HepG2 (cell line): ENCODE measurements at places on chromosomes 16 and 17. TPM values are rescaled to one million over a fixed set of nuclear protein-coding genes. Genes with fewer than 3 reads are reported as not detected.

DNA sequence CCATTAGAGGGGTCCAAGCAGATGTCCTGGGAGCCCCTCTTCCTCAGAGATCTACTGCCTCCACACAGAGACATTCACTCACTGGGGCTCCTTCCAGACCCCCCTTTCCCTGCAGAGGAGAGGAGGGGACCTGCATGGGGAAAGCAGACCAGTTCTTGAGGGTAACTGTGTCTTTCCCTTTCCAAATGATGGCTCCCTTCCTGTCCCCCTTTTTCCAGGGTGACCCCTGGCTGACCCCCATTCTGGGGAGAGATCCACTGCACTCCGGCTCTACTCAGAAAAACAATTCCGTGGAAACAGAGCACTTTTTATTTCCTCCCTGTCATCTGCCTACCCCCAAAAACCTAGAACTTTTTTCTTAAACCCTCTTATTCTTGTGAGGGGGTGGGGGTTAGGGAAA lies 6.4 kb downstream of the CACNA1G start:
- no peak for DNase-seq

DNA sequence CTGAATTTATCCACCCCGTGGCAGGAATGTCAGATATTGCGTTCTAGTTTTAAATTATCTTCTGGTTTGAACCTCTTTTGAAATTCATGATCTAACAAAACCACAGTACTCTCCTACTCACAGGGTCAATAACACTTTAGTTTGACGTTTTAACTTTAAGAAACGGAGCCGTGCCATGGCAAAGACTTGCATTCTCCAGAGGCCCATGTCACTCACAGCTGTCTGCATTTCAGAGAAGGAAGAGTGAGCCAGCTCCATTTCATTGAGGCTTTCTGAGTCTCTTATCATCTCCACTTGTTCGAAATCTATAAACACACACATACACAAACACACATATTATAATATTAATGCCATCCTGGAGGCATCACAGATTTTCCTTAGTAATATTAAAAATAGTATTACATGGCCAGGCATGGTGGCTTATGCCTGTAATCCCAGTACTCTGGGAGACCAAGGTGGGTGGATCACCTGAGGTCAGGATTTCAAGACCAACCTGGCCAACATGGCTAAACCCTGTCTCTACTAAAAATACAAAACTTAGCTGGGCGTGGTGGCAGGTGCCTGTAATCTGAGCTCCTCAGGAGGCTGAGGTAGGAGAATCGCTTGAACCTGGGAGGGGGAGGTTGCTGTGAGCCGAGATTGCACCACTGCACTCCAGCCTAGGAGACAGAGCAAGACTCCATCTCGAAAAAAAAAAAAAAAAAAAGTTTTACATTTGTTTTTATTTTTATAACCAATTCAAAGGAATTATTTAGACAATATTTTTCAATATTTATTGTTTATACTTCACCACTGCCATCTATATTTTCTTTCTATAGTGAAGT lies 35.6 kb downstream of the ABCA6 start:
- DNase-seq: no peak

DNA sequence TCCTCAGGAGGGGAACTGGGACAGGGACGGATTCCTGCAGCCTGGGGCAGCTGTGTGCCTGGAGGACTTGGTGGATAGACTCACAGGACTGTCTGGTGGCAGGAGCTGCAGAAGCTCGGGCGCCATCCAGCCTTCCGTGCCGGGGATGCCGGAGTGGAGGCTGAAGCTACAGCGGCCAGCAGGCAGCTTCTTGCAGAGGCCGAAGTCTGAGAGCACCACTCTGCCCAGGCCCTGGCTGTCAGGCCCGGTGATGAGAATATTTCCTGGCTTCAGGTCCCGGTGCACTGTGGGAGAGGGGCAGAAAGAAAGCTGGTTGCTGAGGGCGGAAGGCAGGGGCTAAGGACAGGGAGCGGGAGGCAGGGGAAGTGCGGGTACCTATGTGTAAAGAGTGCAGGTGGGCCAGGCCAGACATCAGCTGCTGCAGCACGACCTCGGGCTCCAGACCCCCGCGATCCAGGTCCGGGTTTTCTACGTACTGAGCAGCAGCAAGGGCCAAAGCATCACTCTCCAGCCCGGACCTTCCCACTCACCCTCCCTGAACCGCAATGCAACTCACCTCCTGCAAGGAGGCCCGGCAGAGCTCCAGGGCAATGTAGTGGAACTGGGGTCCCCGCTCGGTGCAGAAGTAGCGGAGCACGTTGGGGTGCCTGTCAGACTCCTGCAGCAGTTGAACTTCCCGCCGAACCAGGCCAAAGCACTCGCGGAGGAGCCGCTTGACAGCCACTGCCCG lies 16.1 kb downstream of the PLK1 start:
- DNase-seq: peak; percentile 49

DNA sequence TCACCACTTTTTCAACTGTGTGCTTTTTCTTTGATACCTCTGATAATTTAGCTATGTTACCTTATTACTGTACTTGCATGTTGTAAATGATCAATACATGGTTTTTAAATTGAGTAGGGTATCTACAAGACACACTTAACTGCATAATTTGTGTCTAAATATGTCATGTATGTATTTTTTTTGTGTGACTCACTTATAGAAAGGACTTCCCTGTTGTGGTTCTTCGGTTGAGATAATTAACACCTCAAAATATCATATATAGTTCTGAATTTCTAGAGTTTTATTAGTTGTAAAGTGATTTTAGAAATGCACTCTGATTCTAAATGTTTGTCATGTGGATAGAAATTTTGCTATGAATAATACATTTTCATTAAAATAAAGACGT lies 14.5 kb upstream of the KRT222 start:
- DNase-seq: no peak

GRCh38 chr16:3317315-3317999 lies 12.2 kb downstream of the ZNF75A start:
- DNase-seq: no peak

DNA sequence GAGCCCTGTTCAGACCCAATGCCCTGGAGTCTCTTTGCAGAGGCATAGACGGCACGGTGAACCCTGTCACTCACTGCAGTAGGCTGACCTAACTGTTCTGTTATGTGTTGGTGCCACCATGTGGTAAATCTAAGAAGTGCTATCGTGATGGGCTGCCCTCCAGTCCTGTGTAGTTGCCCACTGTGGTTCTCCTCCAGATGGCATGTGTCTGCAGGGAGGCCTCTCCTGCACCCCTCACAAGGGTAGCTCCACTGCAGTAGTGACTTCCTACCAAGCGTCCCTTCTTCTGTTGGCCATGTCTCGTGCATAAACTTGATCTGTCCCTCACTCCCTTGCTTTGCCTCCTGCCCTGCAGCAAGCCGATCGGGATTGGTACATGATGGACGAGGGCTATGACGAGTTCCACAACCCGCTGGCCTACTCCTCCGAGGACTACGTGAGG lies 5.8 kb downstream of the DHX38 start:
- DNase-seq: peak; percentile 81

DNA sequence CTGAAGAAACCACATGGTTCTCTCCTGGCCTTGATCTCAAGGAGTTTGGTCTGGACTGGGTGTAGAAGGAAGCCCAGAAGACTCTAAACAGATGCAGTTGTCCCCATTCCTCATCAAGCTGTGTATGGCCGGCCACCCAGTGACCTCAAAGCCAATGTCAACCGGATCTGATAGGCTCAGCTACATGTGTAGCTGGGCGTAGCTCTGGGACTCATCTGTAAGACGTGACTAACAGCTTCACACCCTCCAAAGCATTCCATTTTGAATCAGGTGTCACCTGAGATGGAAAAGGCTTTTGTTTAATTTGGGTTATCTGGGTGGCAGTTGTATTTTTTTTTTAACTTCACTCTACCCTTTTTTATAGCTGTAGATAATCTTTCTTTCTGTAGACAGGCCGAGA lies 130.4 kb downstream of the ABCC12 start:
- DNase-seq: no peak

DNA sequence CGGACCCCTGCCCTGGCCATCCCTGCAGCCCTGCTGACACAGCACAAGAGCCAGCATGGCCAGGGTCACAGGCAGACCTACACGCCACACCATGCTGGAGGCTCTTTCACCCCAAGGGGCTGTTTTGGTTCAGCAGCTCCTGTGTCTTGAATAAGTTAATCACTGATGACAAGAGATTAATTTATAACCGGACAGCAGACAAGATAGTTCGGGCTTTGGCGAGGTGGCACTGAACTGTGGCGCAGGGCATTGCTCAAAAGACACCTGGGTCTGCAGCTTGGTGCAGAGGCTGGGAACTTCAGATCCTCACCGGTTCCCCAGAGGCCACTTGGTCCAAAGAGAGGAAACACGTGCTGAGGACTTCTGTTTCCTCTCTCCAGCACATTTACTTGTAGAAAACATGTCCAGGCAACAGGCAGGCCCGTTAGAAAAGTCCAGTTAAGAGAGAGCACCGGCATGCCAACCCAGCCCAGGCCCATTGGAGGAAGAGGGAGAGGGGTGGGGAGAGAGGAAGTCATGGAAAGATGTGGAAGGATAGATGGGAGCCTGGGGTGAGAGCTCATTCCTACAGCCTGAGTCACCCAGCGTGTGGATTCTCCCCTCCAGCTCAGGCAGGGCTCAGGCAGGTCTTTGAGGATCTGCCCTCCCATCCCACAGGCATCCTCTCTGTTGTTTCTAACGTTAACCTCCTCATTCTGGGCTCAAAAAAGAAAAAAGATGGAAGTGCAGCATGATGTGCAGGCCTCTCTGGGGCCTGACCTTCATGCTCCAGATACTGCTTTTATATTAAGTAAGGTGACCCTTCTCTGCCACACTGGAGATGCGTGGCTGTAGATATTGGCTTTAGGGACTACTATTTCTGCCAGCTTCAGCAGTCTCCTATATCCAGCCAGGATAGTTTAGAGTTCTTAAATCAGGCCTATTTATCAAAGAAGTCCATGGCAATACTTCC lies 80.0 kb upstream of the HNF1B start:
- DNase-seq: peak; percentile 62

- no peak for DNase-seq
Measured at GRCh38 chr17:28188841-28189263, 130.1 kb upstream of the TMEM97 start.

GRCh38 chr17:62597920-62598319 lies 29.6 kb upstream of the MRC2 start:
- no peak for DNase-seq

DNA sequence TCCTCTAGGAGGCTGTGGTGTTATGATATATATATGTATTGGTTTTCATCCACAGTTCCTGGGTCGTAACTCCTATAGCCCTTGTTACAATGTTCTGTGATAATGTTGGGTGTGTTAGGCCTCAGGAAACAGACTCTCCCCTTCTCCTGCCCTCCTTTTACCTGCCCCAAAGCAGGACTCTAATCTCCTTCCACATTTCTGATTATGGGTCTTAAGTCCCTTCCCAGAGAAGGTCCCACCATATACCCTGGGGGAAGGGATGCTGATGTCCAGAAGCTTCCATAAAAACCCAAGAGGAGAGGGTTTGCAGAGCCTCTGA lies 450 bp upstream of the C1QBP start:
- no peak for DNase-seq

- DNase-seq: no peak
Measured at GRCh38 chr16:88469615-88470395, 16.7 kb downstream of the ZFPM1 start.

GRCh38 chr17:8685381-8685780 lies 54.9 kb upstream of the MYH10 start:
- DNase-seq: no peak

GRCh38 chr16:81486540-81487061 lies 42.0 kb downstream of the CMIP start:
- no peak for DNase-seq

GRCh38 chr17:63529711-63530556 lies 6.8 kb downstream of the KCNH6 start:
- no peak for DNase-seq

DNA sequence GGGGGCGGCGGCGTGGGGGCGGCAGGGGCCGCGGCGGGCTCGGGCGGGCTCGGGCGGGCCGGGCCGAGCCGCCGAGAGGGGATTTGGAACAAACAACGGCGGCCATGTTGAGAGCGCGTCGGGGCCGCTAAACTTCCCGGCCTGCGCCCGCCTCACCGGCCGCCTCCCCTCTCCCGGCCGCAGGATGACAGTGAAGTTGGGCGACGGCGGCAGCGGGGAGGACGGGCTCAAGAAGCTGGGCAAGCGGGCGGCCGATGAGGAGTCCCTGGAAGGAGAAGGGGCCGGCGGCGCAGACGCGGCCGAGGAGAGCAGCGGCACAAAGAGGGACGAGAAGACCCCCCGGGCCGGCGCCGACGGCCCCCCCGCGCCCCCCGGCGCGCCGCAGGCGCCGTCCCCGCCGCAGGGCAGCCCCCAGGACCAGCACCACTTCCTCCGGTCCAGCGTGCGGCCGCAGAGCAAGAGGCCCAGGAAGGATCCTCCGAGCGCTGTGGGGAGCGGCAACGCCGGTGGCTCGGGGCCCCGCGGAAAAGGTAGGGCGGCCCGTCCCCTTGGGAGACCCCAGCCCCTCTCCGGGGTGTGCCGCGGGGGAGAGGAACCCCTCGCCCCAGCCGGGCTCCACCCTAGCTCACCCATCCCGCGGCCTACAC lies 2.4 kb downstream of the CRAMP1 start:
- no peak for DNase-seq

- DNase-seq: no peak
Measured at GRCh38 chr17:57870283-57870635, 20.4 kb upstream of the MRPS23 start.

GRCh38 chr17:17084941-17085340 lies 42.7 kb downstream of the MPRIP start:
- no peak for DNase-seq

GRCh38 chr17:56756536-56756935 lies 77.2 kb downstream of the C17orf67 start:
- peak; percentile 24 for DNase-seq

- DNase-seq: no peak
Measured at GRCh38 chr17:77346765-77347164, 206.0 kb downstream of the SEC14L1 start.

- no peak for DNase-seq
Measured at GRCh38 chr17:73759734-73760438, 115.6 kb upstream of the SDK2 start.

GRCh38 chr17:59093702-59094231 lies 12.9 kb downstream of the TRIM37 start:
- DNase-seq: peak; percentile 15

TLCD3B gene
- not detected in 2 replicates for total RNA-seq

ADGRG3 gene
- 1.0 and 2.7 TPM in 2 replicates for total RNA-seq

HOXB4 gene
- not detected in 2 replicates for total RNA-seq

CSH1 gene
- total RNA-seq: not detected in 2 replicates

MEOX1 gene
- not detected in 2 replicates for total RNA-seq

SPATA22 gene
- not detected in 2 replicates for total RNA-seq

PPP1R27 gene
- total RNA-seq: 0.69 and 1.00 TPM in 2 replicates

BCAR1 gene
- total RNA-seq: 35.9 and 48.1 TPM in 2 replicates

TOM1L1 gene
- 45.3 and 61.1 TPM in 2 replicates for total RNA-seq

C17orf50 gene
- not detected in 2 replicates for total RNA-seq

DNAI2 gene
- total RNA-seq: not detected in 2 replicates

KATNB1 gene
- total RNA-seq: 25.2 and 31.5 TPM in 2 replicates

CCDC40 gene
- total RNA-seq: 3.8 and 5.5 TPM in 2 replicates

CDK5R1 gene
- 2.5 and 3.9 TPM in 2 replicates for total RNA-seq

OR2C1 gene
- not detected in 2 replicates for total RNA-seq
